Cardiac atrium fibroblast (primary cell): ENCODE measurements at places on chromosomes 11 and 22. TPM values are rescaled to one million over a fixed set of nuclear protein-coding genes. Genes with fewer than 3 reads are reported as not detected.

The DNAJC4 gene
- 8.3 and 30.5 TPM in 2 replicates for total RNA-seq

The MIAT gene
- 0.18 and 0.32 TPM in 2 replicates for total RNA-seq

The TYR gene
- not detected in 2 replicates for total RNA-seq

The PPP1R14B gene
- 200 and 229 TPM in 2 replicates for total RNA-seq

The BIK gene
- not detected in 2 replicates for total RNA-seq

The BCO2 gene
- total RNA-seq: 0.72 and 1.8 TPM in 2 replicates

The ACTN3 gene
- under 0.01 TPM in 2 replicates for total RNA-seq

The INPP5J gene
- 0.16 TPM in 1 of 2 replicates, not detected in the other for total RNA-seq

The GAL gene
- total RNA-seq: 0.49 TPM in 1 of 2 replicates, not detected in the other
